Pulmonary artery endothelial cell (primary cell): ENCODE measurements at places on chromosomes 4 and X. TPM values are rescaled to one million over a fixed set of nuclear protein-coding genes. Genes with fewer than 3 reads are reported as not detected.

DNA sequence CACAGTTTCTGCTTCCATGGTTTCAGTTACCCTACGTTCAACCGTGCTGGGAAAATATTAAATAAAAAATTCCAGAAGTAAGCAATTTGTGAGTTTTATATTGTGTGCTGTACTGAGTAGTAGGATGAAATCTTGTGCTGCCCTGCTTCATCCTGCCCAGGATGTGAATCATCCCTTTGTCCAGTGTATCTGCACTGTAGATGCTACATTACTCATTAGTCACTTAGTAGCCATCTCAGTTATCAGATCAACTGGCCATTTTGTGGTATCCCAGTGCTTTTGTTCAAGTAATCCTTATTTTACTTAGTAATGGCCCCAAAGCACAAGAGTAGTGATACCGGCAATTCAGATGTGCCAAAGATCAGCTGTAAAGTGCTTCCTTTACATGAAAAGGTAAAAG is 97.9 kb downstream of the COX18 start:
- DNase-seq, result peak; percentile 87

CFAP99 gene
- total RNA-seq, result 0.04 TPM in 1 of 2 replicates, not detected in the other

GPRASP2 gene
- total RNA-seq, result 17.6 and 27.4 TPM in 2 replicates

DNA sequence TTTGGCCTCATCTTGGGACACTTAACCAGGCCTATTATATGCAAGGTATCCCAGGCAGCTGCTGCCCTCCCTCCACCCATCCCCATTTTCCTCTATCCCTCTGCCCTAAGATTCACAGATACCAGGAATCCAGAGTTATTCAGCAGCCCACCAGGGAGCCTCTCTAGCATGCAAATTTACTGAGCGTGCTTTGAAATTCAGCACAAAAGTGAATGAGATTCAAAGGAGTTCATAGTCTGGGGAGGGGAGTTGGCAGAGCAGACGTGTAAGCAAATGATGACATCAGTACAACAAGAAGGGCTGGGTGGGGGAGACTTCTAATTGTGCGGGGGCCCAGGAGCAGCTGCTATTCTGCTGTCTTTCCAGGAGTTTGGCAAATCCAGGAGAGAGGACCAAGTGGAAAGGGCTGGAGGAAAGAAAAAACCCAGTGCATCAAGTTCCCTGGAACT is 1.7 kb upstream of the MTM1 start:
- no peak for DNase-seq

- no peak for DNase-seq
Measured at GRCh38 chrX:9844936-9845577, 58.8 kb downstream of the SHROOM2 start.

DNA sequence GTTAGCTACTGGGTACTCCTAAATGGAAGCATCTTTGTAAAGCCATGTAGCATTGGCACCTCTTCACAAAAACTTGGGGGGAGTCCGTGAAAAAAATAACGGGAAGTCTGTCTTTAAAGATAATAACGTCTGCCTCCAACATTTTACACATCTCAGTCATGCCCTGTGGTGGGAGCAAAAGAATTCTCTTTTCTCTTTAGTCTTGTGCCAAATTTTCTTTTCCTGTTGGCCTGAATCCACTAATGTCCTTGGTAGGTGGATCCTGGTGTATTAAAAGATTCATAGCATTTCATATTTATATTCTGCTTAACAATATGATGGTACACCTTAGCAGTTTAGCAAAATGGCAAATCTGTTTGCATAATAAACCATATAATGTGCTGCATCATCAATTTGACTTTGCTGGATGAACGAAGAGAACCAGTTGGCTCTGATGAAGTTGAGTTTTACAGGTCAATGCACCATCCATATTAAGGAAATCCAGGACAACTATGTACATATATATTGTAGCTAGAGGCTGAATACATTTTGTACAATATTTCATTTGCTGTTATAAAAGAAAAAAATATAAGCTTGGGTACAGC is 746.4 kb upstream of the MAGEB2 start:
- DNase-seq, result no peak

DNA sequence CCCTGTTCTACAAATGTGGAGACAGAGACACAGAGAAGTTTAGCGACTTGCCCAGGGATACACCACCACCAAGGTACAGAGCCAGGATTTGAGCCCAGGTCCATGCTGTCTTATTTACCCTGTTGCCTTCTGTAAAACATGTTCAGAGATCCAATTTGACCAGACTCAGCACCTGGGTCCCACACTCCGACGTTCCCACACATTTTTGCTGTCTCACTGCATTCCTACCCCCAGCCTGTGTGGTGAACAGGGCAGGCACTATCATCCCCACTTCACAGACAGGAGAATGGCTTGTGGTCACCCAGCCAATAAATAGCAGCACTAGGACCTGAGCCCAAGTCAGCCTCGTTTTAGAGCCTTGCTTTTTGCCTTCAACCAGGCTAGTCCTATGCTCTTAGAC is 102.8 kb downstream of the PJA1 start:
- DNase-seq, result no peak
